ENCODE measurements at places on chromosomes 12 and 14. TPM values are rescaled to one million over a fixed set of nuclear protein-coding genes. Genes with fewer than 3 reads are reported as not detected.

The KCNA5 gene
- total RNA-seq: not detected

The NFE2 gene
- total RNA-seq: 6.7 TPM

The CACNA1C gene
- total RNA-seq: 1.4 TPM

The EID3 gene
- 2.9 TPM for total RNA-seq

The KRT71 gene
- 5.5 TPM for total RNA-seq

The PIWIL1 gene
- not detected for total RNA-seq

The TRPV4 gene
- 4.0 TPM for total RNA-seq

The ZC2HC1C gene
- 0.32 TPM for total RNA-seq

The OR4E2 gene
- not detected for total RNA-seq

The BEGAIN gene
- 0.70 TPM for total RNA-seq

The C12orf54 gene
- not detected for total RNA-seq

The FBXW8 gene
- total RNA-seq: 19.0 TPM

The VPS37B gene
- total RNA-seq: 63.3 TPM

The NKX2-1 gene
- not detected for total RNA-seq

The GARIN6 gene
- total RNA-seq: not detected

The NUAK1 gene
- total RNA-seq: 22.6 TPM

The TAS2R8 gene
- total RNA-seq: not detected

DNA sequence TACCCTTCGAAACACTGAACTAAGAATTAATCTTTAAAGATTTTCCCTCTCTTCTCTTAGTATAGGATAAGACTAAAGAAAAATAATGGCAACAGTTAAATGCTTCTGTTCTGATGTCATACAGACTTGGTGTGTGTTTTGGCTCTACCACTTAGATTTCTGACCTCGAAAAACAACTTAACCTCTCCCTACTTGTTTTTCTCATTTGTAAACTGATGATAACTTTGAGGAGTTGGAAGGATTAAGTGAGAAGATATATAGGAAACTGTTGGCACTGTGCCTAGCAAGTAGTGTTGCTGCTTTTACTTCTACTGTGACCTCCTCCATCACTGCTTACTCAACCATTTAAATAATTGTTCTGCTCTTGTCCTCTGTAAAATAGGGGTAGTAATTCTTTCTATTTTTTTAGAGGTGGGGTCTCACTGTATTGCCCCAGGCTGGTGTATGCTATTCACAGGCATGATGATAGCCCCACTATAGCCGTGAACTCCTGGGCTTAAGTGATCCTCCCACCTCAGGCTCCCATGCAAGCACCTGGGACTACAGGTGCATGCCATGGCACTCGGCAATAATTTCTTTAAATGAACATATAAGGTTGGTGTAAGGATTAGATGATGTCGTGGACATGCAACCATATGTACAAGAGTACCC, 22.4 kb downstream of the PALS1 start:
- DNase-seq: no peak

- no peak for DNase-seq
These were observed 378.8 kb downstream of the MED13L start for GRCh38 chr12:115898670-115899069.

DNA sequence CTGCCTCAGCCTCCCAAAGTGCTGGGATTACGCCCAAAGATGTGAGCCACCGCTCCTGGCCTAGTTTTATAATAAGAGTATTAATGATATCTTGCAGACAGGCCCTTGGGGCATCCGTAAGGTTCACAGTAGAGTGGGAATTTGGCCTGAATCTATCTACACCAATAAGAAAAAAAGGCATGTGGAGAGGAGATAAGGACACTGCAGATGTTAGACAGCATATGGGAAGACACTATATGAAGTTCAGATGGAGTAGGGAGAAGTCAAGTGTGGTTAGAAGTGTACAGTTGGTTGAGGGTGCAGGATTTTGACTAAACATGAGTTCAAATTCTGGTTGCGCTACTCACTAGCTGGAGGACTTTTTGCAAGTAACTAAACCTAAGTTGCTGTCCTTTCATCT, 8.5 kb upstream of the TTC8 start:
- DNase-seq: no peak

DNA sequence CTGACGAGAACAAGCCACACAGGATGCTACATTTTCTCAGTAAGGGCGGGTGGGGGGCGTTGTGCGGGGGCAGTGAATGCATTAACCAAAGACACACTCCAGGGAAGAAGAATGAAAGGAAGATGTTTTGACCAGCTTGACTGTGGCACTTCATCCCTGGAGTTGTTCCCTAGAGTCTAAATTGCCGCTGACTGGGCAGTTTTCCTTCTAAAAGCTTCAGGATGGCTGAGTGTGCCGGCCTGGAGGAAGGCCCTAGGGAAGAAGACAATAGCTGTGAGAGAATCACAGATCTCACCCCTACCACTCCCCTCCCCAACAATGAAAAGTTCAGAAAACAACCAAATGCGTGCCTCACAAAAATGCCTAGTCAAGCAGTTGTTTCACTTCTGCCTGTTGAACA, 67.2 kb downstream of the NKX2-1 start:
- DNase-seq: no peak

- no peak for DNase-seq
These were observed 4.8 kb downstream of the IFFO1 start for GRCh38 chr12:6551063-6551461.

DNA sequence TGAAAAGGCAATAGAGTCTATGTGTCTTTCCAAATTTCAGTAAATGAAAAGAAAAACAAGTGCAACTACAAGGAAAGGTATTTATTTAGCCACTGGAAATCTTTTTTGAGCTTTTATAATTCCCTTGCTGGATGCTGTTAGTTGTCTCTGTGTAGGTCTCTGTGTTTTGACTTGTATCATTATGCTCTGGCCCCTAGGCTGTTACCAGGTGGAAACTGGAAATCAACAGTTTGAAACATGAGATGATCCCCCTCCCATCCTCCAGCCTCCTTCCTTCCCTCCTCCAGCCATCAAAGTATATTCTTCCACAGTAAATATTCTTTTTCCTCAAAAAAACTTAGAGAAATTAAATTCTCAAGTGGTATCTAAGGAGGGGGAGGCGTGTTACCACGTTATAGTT, 934 bp upstream of the DCN start:
- DNase-seq: no peak

DNA sequence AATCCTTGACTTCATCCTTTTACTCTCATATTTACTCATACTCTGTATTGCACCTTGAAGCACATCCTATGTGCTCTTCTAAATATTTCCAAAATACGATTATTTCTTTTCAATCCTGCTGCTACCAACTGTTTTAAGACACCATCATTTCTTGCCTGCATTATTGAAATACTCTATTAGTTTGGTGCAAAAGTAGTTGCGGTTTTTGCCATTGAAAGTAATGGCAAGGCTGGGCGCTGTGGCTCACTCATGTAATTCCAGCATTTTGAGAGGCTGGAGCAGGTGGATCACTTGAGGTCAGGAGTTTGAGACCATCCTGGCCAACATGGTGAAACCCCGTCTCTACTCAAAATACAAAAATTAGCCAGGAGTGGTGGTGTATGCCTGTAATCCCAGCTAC, 412.5 kb downstream of the KCNH5 start:
- DNase-seq: no peak

DNA sequence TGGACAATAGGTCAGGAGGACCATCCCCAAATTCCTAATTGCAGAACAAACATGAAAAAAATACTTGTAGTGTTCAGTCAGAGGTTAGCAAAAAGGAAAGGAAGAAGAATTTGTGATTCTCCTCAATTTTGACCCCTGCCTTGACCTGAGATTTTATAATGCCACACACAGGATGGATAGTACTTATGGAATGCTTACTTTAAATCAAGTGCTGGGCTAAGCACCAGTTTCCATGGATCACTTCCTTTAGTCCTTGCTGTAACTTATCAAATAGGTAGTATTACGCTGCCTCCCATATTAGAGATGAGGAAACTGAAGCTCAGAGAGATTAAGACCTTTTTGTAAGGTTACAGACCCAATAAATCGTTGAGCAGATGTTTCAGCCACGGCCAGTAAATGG, 81.2 kb upstream of the OVCH1 start:
- DNase-seq: no peak

DNA sequence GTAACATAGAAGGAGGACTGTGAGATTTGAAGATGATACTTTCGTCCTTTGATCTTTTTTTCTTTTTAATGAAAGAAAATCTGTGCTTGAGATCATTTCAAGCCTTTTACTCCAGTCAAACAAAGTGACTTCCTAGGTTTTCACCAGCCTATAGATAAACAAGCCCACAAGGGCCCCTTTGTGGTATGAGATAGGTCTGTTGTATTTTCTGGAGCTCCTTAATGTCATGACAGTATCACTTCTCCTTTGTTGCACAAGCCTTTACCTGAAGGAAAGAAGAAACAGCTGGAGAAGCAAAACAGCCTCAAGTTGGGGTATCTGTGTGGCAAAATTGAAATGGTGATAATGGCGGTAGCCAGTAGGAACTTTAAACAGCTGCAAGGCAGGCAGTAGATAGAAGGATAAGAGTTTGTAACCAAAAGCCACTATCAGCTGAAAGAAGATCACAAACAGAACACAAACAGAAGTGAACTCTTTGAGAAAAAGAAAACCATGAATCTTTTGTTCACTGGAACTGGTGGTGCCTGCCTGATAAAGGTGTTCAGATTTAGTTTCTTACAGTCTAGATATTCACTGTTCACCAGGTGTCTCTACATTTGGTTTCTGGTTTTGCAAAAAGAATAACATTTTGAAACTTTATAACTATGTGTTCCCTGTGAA, 96.8 kb downstream of the LGR5 start:
- no peak for DNase-seq

DNA sequence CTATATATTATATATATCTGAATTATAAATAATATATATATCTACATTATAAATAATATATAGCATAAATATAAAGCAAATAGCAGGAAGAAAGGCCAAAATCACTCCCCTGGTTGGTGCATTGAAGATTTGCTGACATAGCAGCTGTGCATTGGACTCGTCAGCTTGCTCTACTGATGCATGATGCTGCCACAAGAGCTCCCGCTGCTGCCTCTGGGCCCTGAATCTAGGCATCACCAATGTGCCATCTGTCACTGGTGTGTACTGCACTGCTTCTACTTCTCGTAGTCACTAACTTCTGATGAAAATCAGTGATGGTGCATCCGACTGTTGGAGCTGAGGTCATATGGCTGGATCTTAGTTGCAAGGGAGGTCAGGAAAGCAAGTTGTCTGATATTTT, 205.0 kb downstream of the ADAMTS20 start:
- no peak for DNase-seq

DNA sequence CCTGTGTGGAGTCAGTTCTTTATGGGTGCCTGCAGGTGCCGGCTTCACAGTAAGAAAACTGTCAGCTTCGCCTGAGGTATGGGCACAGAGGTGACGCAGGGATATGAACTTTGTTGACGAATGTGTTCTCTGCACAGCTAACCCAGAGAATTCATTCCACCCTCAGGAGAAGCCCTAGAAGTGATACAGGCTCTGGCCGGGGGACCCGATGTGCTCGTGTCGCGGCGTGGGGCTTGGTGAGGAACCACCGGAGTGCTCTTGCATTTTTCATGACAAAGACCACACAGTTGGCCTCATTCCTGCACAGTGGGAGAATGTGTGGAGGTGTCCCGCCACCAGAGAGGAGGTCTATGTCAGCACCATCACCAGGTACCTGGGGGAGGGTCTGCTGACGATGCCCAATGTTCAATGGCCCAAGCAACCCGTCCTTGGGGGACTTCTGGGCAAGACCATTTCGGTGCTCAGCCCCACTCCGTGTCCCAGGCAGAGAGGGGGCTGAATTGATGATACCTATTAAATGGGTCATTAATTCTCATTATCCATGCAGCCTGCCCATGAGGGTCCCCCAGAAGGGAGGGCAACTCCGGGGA, 147.5 kb upstream of the RTL1 start:
- DNase-seq: no peak

- DNase-seq: no peak
These were observed 69.9 kb downstream of the PAH start for GRCh38 chr12:102847131-102847530.

DNA sequence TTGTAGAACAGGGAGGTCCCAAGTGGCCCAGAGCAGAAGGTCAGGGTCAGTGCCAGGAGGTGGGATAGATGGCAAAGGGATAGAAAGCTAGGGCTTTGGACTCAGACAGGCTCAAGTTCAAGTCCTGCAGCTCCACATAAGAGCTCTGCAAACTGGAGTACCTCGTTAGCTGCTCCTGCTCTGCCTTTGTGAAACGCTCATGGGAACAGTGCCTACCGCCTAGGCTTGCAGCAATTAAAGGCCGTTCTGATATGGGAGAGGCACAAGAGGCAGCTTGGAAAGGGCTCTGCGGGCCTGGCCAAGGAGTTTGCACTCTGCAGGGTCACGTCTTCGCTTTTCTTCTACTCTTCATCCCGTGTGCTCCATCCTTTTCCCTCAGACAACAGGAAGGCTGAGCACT, 54.1 kb downstream of the MAP1LC3B2 start:
- DNase-seq: no peak

GRCh38 chr14:100108042-100108825, 43.0 kb downstream of the EVL start:
- peak; percentile 92 for DNase-seq

GRCh38 chr12:77238335-77238734, 173.0 kb upstream of the E2F7 start:
- no peak for DNase-seq

- no peak for DNase-seq
These were observed 5.9 kb upstream of the NEDD1 start for GRCh38 chr12:96901175-96901574.

GRCh38 chr14:20697273-20698017, 8.9 kb downstream of the ANG start:
- no peak for DNase-seq

DNA sequence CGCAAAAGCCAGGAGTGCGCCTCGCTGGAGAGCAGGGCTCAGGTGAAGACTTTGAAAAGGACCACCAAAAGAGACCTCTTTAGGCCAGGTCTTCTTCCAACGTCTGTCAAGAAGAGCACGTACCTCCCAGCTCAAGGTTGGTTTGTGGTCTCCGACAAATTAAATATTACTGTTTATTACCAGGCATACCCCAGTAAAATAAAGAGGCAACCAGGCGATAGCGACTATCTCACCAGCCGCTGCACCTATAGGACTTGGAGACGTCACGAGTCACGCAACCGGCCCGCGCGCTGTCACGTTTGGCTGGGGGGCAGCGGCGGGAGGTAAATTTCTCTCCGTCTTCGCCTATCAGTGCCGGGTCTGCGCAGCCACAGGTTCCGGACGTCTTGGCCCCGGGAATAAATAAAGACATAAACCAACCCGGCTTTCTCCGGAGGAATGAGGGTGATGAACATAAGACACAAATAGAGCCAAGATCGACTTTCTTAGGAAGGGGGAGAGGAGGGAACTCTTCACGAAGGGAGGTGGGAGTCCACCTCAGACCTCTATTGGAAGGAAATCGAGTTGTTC, 2.0 kb upstream of the TBX5 start:
- DNase-seq: no peak

- DNase-seq: no peak
These were observed 5.3 kb downstream of the BHLHE41 start for GRCh38 chr12:26119391-26119989.

- no peak for DNase-seq
These were observed 566.0 kb upstream of the USP15 start for GRCh38 chr12:61694214-61694613.

DNA sequence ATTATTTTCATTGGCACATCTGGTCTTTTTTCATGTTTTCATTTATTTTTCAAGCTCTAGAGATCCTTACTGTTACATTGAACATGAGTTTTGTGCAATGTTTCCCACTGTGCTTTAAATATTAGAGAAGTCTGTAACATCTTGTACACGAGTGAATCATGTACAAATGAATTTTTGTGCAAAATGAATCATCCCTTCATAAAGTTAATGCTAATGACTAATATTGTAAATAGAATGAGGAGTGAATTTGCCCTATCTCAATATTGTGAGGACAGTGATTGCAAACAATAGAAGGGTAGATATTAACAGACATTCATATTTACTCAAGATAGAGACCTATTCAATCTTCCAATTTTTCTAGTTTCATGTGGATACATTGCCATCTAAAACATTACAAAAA, 463.3 kb upstream of the FOXG1 start:
- no peak for DNase-seq
